ENCODE measurements at places on chromosomes 1 and 21.

DNA sequence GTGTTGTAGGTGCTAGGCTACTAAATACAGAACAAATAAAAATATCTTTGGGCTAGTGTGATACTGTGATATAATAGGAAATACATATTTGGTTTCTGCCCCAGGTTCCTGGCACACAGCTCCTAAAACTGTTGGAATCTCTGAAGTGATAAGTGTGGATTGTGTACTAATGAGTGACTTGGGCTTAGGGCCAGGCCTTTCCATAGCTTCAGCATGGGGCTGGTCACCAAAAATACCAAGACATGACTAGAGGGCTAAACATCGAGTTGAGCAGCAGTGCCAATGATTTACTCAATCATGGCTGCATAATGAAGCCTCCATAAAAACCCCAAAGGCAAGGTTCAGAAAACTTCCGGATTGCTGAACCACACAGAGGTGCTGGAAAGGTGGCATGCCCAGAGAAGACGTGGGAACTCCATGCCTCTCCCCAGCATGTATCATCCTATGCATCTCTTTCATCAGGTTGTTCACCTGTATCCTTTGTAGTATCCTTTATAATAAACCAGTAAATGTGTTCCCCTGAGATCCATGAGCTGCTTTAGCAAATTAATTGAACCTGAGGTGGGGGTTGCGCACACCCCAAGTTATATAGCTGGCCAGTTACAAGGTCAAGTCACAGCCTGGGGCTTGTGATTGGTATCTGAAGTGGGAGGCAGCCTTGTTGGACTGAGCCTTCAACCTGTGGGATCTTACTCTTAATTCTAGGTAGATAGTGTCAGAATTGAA is 51.6 kb downstream of the ZMYM4 start:
- DNase-seq = no peak

DNA sequence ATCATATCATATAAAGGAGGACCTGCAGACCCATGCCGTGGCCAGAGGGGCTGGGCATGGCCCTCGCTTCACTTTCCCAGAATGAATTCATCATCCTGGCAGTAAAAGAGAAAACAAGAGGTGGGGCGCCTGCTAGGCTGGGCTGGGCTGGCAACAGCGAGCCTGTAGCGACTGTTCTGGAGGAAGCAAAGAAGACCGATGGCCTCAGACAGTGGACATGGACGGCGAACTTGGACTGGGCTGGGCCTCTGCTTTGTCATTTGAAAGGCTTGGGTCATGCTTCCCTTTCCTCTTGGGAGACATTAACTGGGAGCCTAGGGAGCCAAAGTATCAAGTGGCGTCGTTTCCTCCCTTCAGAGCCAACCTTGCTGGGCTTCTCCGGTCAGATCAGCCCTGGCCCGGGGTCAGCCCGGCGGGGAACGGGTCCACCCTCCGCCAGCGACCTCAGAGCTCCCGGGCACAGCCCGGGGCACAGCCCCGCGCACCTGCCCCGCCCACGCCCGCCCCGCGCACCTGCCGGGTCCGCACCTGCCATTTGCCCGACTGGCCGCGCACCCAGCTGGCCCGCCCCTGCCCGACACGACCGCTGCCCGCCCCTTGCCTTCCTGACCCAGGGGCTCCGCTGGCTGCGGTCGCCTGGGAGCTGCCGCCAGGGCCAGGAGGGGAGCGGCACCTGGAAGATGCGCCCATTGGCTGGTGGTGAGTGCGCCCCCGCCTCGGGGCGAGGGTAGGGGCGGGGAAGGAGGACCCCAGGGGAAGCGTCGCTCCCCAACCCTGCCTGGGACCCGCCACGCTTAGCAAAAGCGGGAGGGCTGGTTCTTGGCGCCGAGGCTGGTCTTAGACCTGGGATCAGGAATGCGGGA is at the start of gene FAM3B:
Gene FAM3B (plus strand): TSS at position 602 of the 863 bp plus-strand sequence. CDS start 79 bp downstream, at position 681.
- DNase-seq = no peak

DNA sequence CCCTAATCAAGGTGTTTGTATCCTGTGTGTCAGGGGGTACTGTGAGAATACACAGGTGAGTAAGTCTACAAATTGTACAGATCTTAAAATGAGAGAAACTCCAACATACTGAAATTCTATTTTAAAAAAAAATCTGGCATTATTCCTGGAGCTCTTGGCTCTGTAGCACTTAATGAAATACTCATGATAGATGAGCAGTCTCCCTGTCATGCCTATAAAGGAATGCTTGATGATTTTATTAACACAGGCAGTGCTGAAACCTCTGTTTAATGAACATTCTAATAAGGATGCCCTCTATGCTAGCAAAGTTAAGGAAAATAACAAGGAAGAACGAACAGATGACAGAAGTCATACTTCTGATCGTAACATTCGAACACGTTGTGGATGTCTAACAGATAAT is 233.9 kb upstream of the NEGR1 start:
- DNase-seq = no peak

- DNase-seq = no peak
These were observed 138.1 kb upstream of the MAGI3 start for GRCh38 chr1:113252166-113252565.

- DNase-seq = no peak
These were observed 61.5 kb upstream of the ARHGAP29 start for GRCh38 chr1:94298861-94299260.

DNA sequence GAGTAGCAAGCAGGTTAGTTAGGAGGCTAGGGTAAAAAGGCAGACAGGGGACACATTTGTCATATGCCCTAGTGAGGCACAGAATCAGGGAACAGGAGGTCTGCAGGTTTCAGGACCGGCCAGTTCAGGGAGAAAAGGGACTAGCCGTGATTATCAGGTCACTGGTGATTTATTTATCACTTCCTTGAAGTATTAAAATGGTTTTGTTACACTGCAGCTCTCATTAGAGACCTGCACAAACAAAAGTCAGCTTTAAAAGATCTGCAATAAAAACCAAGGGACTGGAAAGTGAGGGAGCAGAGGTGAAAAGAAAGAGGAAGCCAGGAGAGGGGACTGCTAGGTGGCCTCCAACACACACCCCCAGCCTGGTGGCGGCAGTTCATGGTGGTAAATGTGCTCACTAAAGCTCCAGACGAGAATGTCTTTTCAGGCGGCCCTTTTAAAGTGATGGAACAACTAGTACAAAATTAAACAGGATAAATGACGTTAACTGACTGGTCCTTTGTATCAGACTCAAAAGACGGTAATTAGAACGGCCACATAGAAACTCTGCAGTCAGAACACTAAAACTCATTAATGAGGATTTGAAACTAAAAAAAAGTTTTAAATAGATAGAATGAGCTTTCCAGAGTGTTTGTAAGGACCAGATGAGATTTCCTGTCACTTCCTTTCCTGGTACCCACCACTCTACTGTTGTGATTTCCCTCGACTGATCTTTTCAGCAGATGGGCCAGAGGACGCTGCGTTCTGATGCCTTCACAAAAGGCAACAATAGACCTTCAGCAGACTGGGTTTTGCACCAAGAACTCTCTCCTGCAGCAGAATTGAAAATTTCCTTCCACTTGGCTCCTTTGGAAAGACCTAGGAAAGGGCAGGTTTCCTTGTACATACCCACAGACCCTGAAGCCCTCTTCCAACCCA is 136.8 kb downstream of the NTPCR start:
- no peak for DNase-seq

DNA sequence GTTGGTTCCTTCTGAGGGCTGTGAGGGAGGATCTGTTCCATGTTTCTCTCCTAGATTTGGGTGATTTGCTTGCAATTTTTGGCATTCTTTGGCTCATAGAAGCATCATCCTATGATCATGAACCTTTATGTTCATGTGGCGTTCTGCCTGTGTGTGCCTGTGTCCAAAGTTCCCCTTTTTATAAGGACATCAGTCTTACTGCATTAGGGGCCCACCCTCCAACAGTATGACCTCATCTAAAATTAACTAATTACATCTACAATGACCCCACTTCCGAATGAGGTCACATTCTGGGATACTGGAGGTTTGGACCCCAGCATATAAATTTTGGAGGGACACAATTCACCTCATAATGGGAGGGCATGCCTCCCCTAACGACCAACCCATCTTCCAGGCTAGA is 12.8 kb upstream of the CAMK1G start:
- DNase-seq = no peak

DNA sequence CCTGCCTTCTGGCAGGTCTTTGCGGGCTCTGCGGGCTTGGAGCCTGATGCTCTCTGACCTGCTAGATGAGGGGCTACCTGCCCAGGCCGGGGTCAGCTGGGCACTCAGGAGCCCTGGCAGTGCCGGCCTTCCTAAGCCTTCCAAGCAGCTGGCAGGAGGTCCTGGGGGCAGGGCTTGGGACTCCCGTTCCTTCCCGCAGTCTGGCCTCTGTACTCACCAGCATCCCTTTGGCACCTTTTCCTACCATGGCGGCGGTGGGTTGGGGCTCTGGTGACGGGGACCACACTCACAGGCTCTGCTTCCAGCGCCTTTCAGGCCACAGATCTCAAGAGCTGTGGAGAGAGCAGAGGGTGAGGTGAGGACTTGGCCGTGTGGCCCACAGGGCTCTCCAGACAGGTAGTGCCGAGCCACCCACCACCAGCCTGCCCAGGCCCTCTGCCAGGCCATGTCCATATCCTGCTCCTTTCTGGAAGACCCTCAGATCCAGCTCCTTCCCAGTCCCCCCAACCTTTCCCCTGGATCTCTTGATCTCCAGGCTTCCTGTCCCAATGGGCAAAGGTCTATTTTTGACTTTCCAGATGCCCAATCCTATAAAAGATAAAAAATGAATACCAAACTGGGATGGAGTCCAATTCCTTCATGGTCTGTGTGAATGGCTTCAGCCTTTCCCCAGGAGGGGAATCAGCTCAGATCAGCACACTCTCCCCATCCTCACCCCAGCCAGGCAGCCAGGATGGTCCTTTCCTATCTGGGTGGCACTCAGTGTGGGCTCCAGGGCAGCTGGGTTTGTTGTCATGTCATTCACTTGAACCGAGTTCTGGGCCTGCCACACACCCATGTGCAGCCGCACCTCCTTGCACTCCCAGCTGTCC is 7.0 kb downstream of the SLC6A9 start:
- DNase-seq = no peak

DNA sequence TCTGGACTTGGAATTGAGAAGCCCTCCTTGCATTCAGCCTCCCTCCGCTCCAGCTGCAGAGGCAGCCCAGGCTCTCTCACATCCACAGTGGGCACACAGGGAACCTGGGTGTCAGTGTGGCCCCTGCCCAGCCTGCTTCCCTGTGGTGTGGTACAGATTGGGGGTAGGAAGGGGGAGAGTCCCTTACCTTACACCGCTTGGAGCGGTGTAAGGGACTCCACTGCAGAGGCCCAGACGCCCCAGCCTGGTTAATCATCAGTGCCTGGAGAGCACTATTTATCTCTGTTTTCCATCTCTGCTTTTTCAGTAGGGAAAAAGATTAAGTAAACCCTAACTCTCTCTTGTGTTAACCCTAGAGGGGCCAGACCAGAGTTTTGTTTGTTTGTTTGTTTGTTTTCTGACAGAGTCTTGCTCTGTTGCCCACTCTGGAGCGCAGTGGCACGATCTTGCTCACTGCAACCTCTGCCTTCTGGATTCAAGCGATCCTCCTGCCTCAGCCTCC is 803 bp upstream of the RHBG start:
- DNase-seq = no peak

- DNase-seq = no peak
These were observed 36.7 kb downstream of the RRP1 start for GRCh38 chr21:43825936-43826622.

- DNase-seq = no peak
These were observed 128.7 kb upstream of the DEPDC1 start for GRCh38 chr1:68625624-68626023.

- DNase-seq = no peak
These were observed 11.0 kb downstream of the PRDM15 start for GRCh38 chr21:41868062-41868710.

GRCh38 chr1:109804660-109805059 is 40.9 kb upstream of the EPS8L3 start:
- DNase-seq = no peak

DNA sequence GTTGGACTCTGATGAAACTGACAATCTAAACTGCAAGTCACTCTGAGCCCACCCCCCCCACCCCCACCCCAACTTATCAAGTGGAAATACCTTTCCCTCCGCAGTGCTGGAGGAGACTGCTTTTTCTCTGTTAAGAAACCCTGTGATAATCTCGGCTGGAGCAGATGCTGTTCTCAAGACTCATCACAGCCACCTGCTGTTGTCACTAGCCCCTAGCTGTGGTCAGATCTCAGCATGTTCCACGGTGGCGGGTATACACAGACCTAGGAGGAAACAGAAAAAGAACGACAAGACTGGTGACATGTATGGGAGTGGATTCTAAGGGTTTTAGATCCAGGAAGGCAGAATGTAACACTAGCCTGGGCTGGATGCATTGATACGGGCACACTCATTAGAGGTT is 2.3 kb downstream of the ACTL8 start:
- DNase-seq = no peak

GRCh38 chr1:32774950-32775634 is 42.1 kb downstream of the YARS1 start:
- no peak for DNase-seq

DNA sequence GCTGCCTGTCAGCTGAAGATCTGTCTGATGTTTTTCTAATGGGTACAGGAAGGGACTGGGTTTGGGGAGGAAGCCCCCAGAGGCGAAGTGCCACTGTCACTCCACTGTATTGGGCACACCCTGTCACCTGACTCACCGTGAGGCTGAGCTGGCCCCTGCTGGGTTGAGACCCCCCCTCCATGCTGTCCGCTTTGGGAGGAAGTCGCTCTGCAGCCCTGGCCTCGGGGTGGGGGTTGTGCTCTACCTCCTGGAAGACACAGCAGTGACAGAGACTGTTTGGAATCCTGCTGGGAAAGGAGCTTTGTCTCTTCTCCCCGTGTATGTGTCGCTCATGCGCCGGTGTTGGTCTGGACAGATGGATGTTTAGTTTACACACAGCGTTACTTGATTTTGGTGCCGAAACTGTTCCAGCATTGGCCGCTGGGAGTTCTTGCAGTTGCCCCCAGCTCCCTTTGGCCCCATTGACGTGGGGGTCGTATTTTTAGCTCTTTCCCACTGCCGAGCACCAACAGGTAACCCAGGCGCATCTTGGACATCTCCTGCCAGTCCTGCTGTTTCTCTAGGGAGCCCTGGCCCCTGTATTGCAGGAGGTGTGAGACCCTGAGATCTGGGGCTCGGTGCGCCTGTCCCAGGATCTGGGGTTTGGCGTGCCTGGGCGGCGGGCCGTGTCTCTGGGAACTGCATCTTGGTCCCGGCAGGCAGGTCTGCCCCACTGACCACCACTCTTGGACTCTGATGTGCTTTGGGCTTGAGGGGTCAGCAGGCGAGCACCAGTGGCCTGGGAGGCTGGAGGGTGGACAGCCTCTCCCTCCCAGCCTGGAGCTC is 30.3 kb downstream of the SLX9 start:
- no peak for DNase-seq

- DNase-seq = no peak
These were observed 500.6 kb downstream of the DISC1 start for GRCh38 chr1:232127190-232127589.

GRCh38 chr21:43734131-43734927 is 15.4 kb downstream of the PDXK start:
- DNase-seq = no peak

DNA sequence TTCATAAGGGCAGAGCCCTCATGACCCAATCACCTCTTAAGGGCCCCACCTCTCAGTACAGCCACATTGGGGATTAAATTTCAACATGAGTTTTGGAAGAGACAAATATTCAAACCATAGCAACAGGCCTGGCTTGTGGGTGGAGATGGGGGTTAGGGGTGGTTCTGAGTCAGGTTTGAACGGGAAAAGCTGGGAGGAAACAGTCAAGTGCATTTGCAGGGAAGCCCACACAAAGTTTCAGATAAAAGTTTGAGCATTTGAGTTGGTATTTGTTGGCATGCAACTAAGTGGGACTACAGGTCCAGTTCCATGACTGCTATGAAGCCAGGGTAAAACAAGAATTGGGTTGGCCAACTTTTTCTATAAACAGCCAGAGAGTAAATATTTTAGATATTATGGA is 21.0 kb upstream of the PADI2 start:
- no peak for DNase-seq

Data from stimulated activated CD8-positive, alpha-beta memory T cell treated with anti-CD3 and anti-CD28 coated beads, Interleukin-4, amount 100 ng/mL, for 1 hour (primary cell).